Left kidney (tissue), 8 donors: ENCODE measurements at places on chromosomes 2 and 18. TPM values are rescaled to one million over a fixed set of nuclear protein-coding genes. Genes with fewer than 3 reads are reported as not detected.

DNA sequence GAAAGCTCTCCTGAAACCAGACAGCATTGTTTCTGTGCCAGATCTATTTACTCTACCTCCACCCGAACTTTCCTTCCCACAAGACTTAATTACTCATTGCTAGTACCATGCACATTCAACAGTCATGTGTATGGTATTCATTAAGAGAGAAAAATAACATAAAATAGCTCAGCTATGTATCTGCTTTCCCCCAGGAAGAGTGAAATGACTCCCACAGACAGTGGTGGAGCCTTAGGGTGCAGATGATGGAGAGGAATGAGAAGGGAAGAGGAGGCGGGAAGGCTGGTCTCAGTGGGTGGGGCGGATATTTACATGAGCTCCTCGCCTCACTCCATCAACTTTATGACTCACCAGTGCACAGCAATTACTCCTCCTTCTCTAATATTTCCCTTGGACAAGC is 724.5 kb downstream of the EPHA4 start:
- DNase-seq = peak; percentile 12

- no peak for DNase-seq
Observed at GRCh38 chr2:181660181-181660580, 3.3 kb upstream of the CERKL start.

GRCh38 chr2:235063471-235063961 is 111.7 kb downstream of the SH3BP4 start:
- DNase-seq = no peak

The PPIG gene
- polyA plus RNA-seq = 111 TPM

GRCh38 chr2:120702061-120702460 is 33.6 kb upstream of the GLI2 start:
- no peak for DNase-seq

DNA sequence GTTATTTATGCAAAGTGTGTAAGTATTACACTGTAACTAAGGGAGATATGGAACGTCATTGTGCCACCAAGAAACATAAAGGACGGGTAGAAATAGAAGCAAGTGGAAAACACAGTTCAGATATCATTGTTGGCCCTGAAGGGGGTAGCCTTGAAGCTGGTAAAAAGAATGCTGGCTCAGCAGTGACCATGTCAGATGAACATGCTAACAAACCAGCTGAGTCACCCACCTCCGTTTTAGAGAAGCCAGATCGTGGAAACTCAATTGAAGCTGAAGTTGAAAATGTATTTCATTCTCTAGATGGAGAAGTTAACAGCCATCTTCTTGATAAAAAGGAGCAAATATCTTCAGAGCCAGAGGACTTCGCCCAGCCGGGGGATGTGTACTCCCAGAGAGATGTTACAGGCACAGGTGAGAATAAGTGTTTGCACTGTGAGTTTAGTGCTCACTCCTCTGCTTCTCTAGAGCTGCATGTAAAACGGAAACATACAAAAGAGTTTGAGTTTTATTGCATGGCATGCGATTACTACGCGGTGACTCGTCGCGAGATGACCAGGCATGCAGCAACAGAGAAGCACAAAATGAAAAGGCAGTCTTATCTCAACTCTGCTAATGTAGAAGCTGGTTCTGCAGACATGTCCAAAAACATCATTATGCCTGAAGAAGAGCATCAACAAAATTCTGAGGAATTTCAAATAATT is 36.1 kb downstream of the ZNF407 start:
- no peak for DNase-seq

DNA sequence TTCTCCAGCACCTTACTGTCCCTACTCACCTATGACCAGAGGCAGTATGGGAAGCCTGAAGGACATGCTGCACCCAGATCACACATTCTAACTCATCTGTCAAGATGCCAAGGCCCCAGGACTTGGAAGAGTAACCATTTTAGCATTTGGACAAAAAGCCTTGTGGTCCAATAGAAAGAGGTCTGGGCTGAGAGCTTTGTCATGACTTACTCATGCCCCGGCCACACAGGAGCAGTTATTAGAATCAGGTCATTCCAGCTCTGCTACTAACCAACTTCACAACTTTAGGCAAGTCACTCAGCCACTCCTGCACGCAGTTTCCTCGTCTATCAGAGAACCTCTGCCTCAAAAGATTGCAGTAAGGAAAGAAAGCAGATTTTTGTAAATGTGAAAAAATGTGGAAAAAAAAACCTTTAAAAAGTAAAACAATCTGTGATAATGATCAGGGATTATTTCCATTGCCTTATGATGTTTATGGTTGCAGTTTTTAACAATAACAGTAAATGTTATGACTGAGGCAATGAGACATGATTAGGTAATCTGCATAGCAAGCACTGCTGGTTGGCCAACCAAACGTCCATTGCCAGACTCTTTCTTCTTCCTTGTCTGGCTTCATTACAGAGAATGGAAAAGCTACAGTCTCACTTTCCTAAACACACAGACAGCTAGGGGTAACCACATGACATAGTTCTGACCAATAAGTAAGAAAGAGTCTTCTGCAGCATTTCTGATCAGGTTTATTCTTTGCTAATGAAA is 255.4 kb upstream of the CHAC2 start:
- DNase-seq = no peak

GRCh38 chr2:99660616-99661406 is 171.0 kb upstream of the REV1 start:
- DNase-seq = no peak

DNA sequence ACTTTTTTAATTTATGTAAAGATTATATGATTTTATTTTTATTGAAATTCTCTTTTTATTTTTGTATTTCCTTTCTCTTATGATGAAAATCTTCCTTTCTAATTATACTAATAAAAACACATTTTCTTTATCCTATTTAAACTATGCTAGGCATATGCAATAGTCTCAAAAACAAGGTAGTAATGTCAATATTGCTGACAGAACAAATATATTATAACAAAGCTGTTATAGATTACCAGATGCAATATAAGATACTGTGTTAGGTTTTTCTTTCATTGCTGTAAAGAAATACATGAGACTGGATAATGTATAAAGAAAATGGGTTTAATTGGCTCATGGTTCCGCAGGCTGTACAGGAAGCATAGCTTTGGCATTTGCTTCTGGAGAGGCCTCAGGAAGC is 631.2 kb upstream of the SOX11 start:
- DNase-seq = no peak

DNA sequence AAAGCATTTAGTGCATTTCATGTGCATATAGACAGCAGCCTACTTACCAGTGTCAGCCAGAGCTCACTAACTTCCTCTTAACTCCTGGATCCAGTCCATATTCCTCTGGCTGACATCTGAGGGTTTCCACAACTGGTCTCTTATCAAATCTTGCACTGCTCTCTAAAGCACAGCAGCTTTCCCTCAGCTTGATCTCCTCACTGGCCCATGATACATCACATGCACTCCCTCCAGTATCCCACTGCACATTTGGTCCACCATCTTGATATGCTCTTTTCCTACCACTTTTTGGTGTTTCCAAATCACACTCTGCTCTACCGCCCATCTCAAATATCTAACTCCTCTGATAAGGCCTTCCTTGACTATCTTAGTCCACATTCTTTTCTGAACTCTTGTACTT is 105.0 kb upstream of the ZFP36L2 start:
- DNase-seq = no peak

- DNase-seq = no peak
Observed at GRCh38 chr2:111652681-111653080, 231.3 kb downstream of the ANAPC1 start.

DNA sequence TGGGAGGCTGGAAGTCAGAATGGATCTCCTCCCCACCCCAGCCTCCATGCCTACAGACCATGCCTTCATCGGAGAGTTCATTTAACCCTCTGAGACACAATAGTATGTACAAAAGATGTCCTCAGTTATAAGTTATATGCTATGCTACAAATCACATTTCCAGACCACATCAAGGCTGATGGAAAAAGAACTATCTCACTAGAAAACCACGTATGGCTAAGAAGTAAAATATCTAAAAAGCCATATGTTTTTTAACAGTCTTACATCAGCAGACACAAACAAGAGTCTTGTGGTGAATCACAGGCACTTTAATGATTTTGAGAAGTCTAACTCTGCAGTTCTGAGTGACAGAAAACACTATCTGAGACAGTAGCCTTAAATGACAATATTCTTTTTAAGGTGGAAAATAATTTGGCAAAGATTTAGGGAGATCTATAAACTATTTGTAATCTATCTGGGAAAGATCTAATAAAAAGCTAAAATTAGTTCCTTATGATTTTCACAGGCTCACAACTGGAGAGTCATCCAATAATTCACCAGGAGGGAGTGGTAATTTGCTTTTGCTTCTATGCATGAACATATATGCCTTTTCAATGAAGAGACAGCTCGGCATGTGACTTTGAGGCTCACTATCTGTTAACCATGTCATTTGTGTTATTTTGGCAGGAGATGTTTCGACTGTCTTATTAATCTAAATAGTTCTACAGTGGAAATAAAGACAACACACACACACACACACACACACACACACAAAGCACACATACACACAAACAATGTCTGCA is 197.5 kb downstream of the IRS1 start:
- DNase-seq = no peak

The RAB27B gene
- 3.8 TPM for polyA plus RNA-seq

DNA sequence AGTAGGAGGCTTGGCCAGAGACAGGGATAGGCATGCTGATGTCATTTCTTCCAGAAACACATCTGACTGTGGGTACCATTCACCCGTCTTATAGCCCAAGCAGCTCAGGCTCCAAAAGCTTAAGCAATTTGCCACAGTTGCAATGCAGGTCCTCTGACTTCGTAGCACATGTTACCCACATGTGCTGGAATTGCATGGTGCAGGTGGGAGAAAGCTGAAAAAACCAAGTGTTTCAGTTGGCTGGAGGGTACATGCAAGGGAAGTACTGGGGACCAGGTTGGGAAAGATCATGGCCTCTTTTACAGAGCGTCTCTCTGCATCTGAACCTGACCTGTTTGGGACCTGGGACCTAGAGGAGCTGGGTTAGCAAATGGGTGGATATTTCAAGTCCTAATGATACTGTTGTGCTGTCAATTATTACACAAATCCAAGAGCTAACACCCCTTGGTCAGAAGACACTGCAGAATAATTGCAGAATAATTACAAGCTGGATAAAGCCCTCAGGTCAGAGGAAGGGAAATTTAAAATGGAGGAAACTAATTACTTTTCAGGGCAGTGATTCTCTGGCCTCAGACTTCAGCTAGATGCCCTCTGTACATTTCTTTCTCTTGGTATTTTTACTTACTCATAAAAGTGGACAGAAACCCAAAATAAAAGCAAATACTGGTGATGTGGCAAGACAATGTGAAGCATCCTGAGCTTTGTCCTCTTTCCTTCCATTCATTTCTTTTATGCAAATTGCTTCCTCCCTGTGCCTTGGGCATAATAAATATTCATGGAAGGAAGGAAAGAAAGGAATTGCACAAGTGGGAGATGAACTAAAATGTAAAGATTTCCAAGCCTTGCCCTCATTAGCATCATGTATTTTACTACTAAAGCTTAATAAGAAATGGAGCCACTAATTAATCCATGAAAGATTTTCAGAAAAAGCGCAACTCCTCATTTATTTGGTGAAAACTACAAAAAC is 45.6 kb upstream of the TTC39C start:
- no peak for DNase-seq

DNA sequence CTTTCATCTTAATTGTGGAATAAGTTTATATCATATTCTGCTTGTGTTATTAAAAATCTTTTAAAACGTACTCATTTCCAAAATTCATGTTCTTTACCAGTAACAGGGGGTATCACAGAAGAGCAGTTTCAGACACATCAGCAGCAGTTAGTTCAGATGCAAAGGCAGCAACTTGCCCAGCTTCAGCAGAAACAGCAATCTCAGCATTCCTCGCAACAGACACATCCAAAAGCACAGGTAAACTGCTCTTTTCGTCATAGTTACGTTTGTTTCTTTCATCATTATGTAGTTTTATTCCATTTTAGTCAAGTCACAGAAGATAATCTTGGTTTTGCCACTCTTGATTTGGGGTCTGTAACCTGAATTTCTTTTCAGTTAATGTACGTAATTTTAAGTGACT is 93.5 kb upstream of the KIF5C start:
- no peak for DNase-seq

DNA sequence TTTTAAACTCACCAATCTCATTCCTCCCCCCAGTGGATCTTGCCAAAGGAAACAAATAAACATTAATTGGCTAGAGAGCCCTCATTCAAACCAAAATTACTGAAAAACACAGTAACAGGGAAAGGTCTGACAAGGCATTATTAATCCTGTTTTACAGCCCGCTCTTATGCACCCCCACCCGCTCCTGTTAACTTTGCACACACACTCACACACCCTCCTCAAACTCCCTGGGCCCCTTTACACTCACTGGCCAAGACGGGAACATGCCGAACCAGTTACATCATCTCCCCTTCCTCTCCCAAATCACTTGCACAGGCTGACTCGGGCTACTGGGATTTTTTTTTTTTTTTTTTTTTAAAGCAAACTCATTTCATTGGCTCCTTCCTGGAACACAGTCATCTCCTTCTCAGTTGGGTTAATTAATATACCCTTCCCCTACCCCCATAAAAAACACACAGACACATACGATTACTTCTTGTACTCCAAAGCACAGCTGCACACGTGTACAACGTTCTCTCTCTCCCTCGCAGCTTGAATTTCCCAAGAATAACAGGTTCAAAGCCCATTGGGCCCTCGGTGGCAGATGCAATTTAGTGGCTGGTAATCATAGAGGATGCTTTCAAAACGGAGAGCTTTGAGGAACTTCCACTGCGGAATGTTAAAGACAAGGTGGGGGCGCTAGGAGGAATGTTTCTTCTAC is 31.8 kb downstream of the KLF7 start:
- DNase-seq = peak; percentile 84

The STPG4 gene
- 0.12 TPM for polyA plus RNA-seq

DNA sequence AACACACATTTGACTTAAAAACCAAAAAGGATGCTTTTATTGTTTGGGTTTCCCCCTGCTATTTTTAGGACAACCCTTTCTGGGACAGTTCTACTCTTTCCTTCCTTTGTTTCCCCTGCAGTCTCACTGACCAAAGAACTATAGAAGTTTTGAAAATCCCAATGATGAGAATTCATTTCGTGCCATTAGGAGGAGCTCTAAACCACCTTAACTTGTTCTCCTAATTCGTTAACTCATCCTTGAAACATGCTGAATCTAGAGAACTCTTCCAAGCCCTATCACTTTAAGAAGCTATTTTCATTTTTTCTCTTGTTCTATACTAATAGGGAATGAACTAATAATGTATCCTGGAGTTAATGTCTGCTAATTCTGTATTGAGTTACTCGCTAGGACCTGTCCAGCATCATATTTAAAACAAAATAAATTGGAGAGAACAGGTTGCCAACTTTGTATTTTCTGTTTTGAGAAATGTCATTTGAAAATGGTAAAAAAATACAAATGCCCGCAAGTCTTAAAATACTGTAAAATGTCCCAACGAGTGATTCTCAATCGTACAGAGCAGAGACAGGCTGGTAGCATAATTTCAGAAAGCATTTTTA is 62.9 kb downstream of the AFTPH start:
- no peak for DNase-seq
